ENCODE measurements at places on chromosomes 12 and 14.

- no peak overlapping the region for H3K27ac ChIP-seq
- peaks cover 10% of the 10 kb centered on the region for H3K4me1 ChIP-seq
- DNase-seq, result no peak
- H3K36me3 ChIP-seq, result no peaks in the 10 kb centered on the region
Measured at GRCh38 chr12:19409376-19409775, 29.9 kb upstream of the AEBP2 start.

DNA sequence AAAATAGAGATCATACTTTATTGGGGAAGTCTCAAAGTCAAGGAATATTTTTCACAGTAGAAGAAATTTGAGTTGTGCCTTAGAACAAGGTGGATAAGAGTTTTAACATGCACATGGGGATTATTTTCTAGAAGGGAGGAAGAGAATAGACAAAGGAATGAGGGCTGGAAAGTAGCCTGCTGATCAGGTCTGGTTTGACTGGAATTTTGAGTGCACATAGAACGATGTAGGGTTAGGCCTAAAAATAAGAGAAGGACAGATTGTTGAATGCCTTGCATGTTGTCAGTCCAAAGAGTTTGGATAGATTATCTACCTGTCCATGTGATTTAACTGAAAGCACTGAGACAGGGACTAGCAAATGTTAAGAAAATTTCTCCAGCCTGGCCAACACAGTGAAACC lies 87.2 kb downstream of the SRGAP1 start:
- no peak overlapping the region for H3K4me3 ChIP-seq
- H3K36me3 ChIP-seq, result no peaks in the 10 kb centered on the region
- no peak overlapping the region for H3K27ac ChIP-seq
- H3K27me3 ChIP-seq, result no peaks in the 10 kb centered on the region
- DNase-seq, result no peak

GRCh38 chr12:19819231-19819630 lies 379.9 kb downstream of the AEBP2 start:
- H3K4me3 ChIP-seq, result no peak overlapping the region
- H3K36me3 ChIP-seq, result no peaks in the 10 kb centered on the region
- no peaks in the 10 kb centered on the region for H3K4me1 ChIP-seq
- H3K27me3 ChIP-seq, result no peaks in the 10 kb centered on the region
- DNase-seq, result no peak

DNA sequence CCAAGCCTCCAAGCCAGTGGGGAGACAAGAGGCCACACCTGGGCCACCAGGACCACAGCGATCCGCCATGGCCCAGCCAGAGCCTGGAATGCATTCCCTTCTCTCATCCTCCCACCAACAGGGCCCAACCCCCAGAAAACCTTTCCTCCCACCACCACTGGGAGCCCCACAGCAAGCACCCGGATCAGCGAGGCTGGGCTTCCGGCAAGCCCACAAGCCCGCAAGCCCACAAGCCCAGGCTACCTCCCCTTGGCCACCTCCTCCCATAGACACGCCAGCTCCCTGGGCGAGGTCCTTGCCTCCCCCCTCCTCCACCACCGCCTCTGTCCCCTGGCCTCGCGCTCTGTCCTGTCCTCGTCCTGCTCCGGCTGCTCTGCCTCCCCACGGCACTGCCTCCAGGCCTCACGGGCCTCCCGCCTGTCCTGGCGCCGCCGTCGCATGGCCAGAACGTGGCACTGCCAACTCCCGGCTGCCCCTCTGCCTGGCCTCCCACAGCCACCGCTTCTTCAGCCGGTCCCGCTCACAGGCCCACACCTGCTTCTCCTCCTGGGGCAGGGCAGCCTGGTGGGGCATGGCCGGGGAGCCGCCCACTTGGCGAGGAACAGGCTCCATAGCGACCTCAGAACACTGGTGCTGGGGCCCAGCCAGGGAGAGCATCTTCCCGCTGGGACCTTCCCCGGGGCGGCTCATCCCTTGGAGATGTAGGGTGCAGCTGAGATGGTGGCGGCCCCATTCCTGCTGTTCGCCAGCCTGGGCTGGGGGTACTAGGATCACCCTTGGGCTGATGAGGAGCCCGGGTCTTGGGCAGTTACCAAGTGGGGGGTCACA lies 5.6 kb downstream of the CDK2AP1 start:
- no peak overlapping the region for H3K4me3 ChIP-seq
- peaks cover 15% of the 10 kb centered on the region for H3K4me1 ChIP-seq
- no peak for DNase-seq
- H3K27ac ChIP-seq, result no peak overlapping the region
- peaks cover 42% of the 10 kb centered on the region for H3K36me3 ChIP-seq

GRCh38 chr12:88665071-88665470 lies 84.8 kb upstream of the KITLG start:
- no peaks in the 10 kb centered on the region for H3K36me3 ChIP-seq
- DNase-seq, result no peak
- H3K27me3 ChIP-seq, result no peaks in the 10 kb centered on the region
- no peak overlapping the region for H3K4me3 ChIP-seq
- no peaks in the 10 kb centered on the region for H3K4me1 ChIP-seq

DNA sequence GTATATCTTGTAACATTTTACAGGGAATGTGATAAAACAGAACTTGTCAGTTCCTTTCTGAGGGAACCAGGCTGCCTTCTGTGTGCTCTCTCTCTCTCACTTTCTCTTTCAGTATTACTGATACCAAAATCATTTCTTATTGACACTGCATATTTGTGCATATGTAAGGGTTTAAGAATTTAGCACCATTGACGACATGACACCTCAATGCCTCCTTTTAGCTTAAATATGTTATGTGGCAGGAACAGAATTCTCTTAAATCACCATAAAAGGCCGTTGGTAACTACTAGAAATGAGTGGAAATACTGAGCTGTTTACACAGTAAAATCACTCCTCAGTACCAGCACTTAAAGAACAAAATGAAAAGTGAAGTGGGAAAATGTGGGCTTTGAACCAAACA lies 457.7 kb upstream of the SYT1 start:
- no peak overlapping the region for H3K4me3 ChIP-seq
- DNase-seq, result no peak
- no peaks in the 10 kb centered on the region for H3K36me3 ChIP-seq
- H3K27me3 ChIP-seq, result no peaks in the 10 kb centered on the region
- no peak overlapping the region for H3K27ac ChIP-seq
- H3K4me1 ChIP-seq, result peaks cover 18% of the 10 kb centered on the region

DNA sequence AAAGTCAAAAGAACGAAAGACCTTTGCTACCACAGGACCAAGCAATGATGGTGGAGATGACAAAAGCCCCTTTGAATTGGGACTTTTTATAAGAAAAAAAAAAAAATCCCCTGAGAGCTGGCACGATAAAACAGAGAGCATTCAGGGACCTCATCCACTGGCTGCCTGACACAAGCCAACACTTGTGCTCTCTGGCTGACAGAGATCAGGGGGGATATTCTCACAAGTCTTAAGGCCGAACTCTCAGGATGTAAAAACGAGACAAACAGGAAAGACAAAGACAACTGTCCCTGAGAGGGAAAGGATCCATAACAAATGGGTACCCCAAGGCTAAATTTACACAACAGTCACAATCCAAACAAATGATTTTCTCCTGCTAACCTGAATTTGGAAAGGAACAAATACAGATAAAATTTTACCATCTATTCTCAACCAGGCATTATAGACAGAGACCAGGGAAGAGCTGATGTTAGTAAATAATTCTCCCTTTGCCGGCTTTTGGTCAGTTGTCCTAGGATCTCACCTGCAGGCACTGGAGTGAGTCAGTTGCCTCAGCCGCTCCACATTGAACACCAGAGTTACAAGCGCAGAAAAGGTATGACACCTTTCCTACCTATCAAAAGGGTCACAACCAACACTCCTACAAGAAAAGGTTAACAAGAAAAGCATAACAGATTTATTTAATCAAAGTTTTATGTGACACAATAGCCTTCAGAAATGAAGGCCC lies 37.9 kb upstream of the GARIN6 start:
- no peak for DNase-seq
- H3K36me3 ChIP-seq, result no peaks in the 10 kb centered on the region
- H3K27me3 ChIP-seq, result no peaks in the 10 kb centered on the region
- no peak overlapping the region for H3K27ac ChIP-seq
- no peak overlapping the region for H3K4me3 ChIP-seq

GRCh38 chr12:66775871-66776270 lies 97.0 kb upstream of the GRIP1 start:
- H3K4me1 ChIP-seq, result no peaks in the 10 kb centered on the region
- no peaks in the 10 kb centered on the region for H3K36me3 ChIP-seq
- H3K27ac ChIP-seq, result no peak overlapping the region
- no peak for DNase-seq
- H3K4me3 ChIP-seq, result no peak overlapping the region

- no peaks in the 10 kb centered on the region for H3K27me3 ChIP-seq
- H3K36me3 ChIP-seq, result no peaks in the 10 kb centered on the region
- H3K4me1 ChIP-seq, result peaks cover 62% of the 10 kb centered on the region
- H3K4me3 ChIP-seq, result peak overlapping the region; percentile 37
- no peak for DNase-seq
Measured at GRCh38 chr12:53233671-53234121, 1.7 kb upstream of the RARG start.

DNA sequence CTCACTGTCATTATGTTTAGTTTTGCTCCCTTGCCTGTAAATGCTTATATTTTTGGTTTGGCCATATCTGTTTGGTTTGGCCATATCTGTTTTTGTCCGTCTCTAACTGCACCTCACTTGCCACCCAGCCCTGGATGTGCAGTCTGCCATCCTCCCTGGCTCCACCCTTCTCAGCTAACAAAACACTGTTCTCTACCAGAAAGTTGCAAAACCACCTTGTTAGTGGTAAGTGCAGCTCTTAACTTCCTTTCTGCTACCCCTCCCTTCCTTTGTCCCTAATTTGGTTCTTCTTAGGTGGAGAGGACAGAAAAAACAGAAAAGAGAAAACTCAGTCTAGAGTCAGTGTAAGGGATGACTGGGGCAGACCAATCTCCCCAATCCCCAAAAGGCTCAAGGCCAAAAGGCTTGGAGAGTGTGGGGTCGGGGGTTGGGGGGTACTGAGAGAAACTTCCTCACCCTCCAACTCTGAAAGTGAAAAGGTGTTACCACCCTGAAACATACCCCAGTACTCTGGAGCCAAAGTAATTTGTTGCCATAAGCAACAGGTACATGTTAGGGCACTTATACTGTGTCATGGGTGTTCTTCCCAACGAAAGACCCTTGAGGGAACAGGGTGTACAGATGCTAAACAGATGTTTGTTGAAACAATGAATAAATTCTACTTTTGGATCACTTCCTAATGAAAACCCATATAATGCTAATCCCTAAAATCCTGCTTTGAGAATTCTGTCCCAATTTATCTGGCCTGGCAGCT lies 5.0 kb downstream of the BIN2 start:
- no peak overlapping the region for H3K27ac ChIP-seq
- DNase-seq, result no peak
- peaks cover 2% of the 10 kb centered on the region for H3K4me1 ChIP-seq
- H3K27me3 ChIP-seq, result no peaks in the 10 kb centered on the region
- no peaks in the 10 kb centered on the region for H3K36me3 ChIP-seq

- H3K27ac ChIP-seq, result no peak overlapping the region
- DNase-seq, result no peak
- no peak overlapping the region for H3K4me3 ChIP-seq
- H3K4me1 ChIP-seq, result no peaks in the 10 kb centered on the region
Measured at GRCh38 chr12:124929649-124930419, 15.4 kb upstream of the UBC start.

DNA sequence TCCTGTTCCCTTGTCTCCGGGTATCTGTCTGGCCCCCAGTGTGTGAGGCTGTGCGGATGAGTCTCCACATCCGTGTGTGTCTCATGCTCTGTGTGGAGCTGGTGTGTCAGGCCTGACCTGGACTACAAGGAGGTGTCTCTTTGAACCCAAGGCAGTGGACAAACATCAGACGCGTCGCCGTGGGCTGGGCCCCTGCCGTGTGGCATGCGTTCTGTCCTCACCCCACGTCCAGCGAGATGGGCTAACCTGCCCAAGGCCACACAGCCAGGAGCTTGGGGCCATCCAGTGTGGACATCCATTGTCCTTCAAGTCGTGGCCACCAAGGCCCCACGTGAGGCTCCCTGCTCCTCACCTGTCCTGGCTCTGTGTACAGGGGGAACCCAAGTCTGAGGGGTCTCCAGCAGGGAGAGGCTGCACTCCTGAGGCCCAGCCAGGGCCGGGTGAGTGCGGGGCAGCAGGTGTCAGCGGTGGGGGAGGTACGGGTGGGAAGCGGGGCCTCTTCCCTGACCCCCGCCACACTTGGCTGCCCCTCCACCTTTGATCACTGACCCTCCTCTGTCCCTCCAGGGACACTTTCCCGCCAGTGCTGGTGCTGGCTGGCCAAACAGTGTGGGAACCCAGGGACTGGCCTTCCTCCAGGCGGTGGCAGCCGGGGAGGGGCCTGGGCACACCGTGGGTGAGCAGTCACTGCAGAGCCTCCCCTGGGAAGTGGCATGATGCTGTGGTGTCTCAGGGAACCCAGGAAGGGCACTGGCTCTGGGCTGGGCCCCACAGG lies 48.5 kb downstream of the CYP46A1 start:
- no peaks in the 10 kb centered on the region for H3K27me3 ChIP-seq
- no peak overlapping the region for H3K27ac ChIP-seq
- no peak for DNase-seq
- H3K36me3 ChIP-seq, result no peaks in the 10 kb centered on the region
- peaks cover 6% of the 10 kb centered on the region for H3K4me1 ChIP-seq

DNA sequence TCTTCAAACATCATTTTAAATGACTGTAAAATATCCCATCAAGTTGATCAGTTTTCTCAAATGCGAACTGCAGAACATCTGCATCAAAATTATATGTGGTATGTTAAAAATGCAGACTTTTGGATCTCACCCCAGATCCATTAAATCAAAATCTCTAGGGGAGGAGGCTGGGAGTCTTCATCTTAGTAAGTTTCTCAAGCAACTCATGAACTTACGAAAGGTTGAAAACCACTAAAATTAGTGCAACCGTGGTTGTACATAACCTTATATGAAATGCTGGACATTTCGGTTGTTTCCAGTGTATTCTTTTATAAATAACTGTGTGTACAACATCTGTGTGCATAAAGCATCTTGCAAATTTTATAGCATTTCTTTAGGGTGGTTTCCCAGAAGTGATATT lies 39.2 kb downstream of the ZFP36L1 start:
- H3K36me3 ChIP-seq, result no peaks in the 10 kb centered on the region
- H3K27me3 ChIP-seq, result no peaks in the 10 kb centered on the region
- H3K27ac ChIP-seq, result no peak overlapping the region
- DNase-seq, result no peak
- H3K4me3 ChIP-seq, result no peak overlapping the region
- no peaks in the 10 kb centered on the region for H3K4me1 ChIP-seq

DNA sequence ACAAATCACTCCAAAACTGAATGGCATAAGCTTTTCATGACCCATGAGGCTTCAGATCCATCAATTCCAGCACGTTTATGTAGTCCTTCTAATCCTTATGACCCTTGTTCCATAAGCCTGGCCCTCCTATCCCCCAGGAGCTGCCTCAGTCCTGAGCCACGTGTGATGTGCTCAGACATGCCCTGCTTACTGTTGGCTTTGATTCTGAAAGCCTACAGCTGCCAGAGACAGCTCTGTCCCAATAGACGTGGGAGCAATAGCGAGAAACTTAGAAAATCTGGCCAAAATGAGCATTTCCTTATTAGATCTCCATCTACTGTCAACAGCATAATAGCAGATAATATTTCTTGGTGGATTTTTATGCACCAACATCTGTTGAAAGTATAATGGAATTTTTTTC lies 33.2 kb downstream of the DUSP6 start:
- H3K36me3 ChIP-seq, result no peaks in the 10 kb centered on the region
- no peaks in the 10 kb centered on the region for H3K27me3 ChIP-seq
- H3K27ac ChIP-seq, result no peak overlapping the region
- no peak overlapping the region for H3K4me3 ChIP-seq
- DNase-seq, result no peak

GRCh38 chr12:101945369-101946232 lies 68.2 kb downstream of the DRAM1 start:
- no peaks in the 10 kb centered on the region for H3K27me3 ChIP-seq
- no peak for DNase-seq
- no peaks in the 10 kb centered on the region for H3K4me1 ChIP-seq
- H3K4me3 ChIP-seq, result no peak overlapping the region

- H3K4me3 ChIP-seq, result no peak overlapping the region
- DNase-seq, result no peak
- no peaks in the 10 kb centered on the region for H3K36me3 ChIP-seq
Measured at GRCh38 chr14:102866982-102867761, 55.3 kb upstream of the AMN start.

Data from H1 (cell line).